Epithelial cell of proximal tubule (primary cell): ENCODE measurements at places on chromosomes 6 and 20.

GRCh38 chr20:33669873-33670640 lies 3.3 kb downstream of the ACTL10 start:
- DNase-seq = no peak

GRCh38 chr20:38059832-38060231 lies 26.3 kb downstream of the RPRD1B start:
- no peak for DNase-seq

DNA sequence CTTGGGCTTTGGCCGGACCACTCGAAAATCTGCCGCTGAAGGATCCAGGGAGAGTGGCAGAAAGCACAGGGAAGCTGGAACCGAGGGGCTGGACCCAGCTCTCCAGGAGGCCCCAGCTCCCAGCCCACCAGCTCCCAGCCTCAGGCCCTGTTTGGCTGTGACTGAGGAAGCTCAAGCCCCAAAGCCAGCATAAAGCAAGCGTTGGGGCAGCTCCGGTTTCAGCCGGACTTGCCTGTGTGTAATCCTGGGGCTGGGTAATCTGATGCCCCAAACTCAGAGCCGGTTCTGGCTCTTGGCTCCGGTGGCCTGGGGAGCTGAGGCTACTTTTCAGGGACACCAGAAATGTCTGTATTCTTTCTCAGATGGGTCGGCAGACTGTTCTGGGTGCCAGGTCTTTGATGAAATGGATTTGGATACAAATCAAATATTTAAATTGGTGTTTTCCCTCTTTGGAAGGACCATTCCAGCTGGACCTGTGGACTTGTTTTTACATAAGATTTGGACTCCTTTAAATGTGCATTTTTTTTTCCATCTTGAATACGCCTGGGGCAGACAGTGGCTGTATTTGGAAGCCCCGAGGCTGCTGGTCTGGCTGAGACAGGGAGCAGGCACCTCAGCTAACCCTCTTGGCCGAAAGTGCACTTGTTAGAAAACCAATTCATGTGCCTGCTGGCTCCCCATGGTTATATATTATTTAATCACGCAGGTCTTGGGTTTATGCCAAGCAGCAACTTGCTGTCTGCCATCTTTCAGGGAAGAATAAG lies 29.7 kb downstream of the RPP40 start:
- no peak for DNase-seq

DNA sequence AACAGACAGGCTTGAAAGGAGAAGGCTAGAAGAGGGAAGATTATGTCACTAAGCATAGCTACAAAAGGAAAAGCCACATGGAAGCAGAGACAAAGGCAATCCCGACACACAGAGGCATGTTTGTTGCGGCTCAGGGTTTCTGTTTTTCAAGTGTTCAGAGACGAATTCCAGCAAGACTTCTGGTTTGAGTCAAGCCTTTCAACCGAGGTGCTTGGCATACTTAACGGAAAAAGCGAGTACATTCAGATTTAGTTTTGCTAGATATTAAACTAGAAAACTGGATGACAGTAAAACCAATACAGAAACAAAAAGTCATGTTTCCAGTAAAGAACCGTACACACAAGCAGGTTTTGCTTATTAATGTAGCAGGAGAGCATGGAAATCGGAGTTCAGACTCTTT lies 27.2 kb downstream of the MCUR1 start:
- DNase-seq = no peak

- DNase-seq = no peak
Measured at GRCh38 chr6:95143408-95144180, 433.7 kb upstream of the MANEA start.

GRCh38 chr6:33313709-33314514 lies at the start of gene TAPBP:
Gene TAPBP (minus strand): TSS chr6:33314078. CDS start chr6:33314041, 37 bp downstream.
- no peak for DNase-seq
